ENCODE measurements at places on chromosomes 1 and 21. TPM values are rescaled to one million over a fixed set of nuclear protein-coding genes. Genes with fewer than 3 reads are reported as not detected.

DNA sequence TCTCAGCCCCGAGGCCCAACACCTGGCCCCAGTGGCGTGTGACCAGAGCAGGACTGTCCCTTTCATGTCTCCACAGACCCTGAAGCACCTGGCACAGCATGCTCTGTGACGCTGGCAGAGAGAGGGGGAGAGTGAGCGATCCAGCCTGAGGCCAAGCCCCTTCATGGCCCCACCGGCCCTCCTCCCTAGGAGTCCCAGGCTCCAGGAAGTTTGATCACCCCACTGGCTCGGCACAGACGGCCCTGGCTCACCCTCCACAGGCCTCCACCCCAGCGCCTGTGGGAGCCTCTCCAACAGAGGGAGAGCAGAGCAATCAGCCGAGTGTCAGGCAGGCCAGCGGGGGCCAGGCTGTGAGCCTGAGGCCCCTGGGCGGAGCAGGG is 11.0 kb downstream of the SH3BGRL3 start:
- peak overlapping the region; percentile 98 for H3K27ac ChIP-seq
- no peak for DNase-seq
- no peak overlapping the region for H3K4me3 ChIP-seq
- H3K27me3 ChIP-seq, result no peaks in the 10 kb centered on the region
- peaks cover 5% of the 10 kb centered on the region for H3K36me3 ChIP-seq

UBE2G2 gene
- 70.7 TPM for total RNA-seq

FCGR3B gene
- total RNA-seq, result not detected

C21orf58 gene
- total RNA-seq, result 49.4 TPM

GRCh38 chr1:244675167-244675566 is 22.2 kb downstream of the DESI2 start:
- H3K4me1 ChIP-seq, result no peaks in the 10 kb centered on the region
- H3K4me3 ChIP-seq, result no peak overlapping the region
- no peak overlapping the region for H3K27ac ChIP-seq
- H3K27me3 ChIP-seq, result no peaks in the 10 kb centered on the region

FTCD gene
- 0.18 TPM for total RNA-seq

GRCh38 chr1:209389258-209389657 is 194.3 kb upstream of the CAMK1G start:
- peaks cover 17% of the 10 kb centered on the region for H3K27me3 ChIP-seq
- no peak overlapping the region for H3K27ac ChIP-seq
- no peak overlapping the region for H3K4me3 ChIP-seq
- no peaks in the 10 kb centered on the region for H3K4me1 ChIP-seq

DNA sequence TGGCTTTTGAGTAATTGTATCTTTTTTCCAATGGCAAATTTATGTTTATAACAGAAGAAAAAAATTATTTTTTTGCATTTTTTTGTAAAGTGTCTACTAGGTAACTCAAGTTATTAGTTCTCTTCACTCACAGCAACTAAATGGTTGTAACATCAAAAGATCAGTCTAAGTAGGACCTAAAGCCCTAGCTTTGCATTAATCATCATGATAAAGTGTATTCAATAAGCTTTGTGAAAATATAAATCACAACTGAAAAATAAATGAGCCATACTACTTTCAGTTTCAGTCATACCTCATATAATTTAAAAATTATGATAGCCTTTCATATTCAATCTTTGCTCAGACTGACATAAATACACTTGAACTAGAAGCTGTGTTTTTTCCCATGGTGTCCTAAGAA is 6.9 kb downstream of the TAF5L start:
- peaks cover 29% of the 10 kb centered on the region for H3K4me1 ChIP-seq
- H3K4me3 ChIP-seq, result no peak overlapping the region

- H3K4me3 ChIP-seq, result no peak overlapping the region
- no peak for DNase-seq
- H3K27ac ChIP-seq, result no peak overlapping the region
- H3K27me3 ChIP-seq, result no peaks in the 10 kb centered on the region
- H3K36me3 ChIP-seq, result peaks cover 19% of the 10 kb centered on the region
Measured at GRCh38 chr1:116794804-116795481, 40.7 kb downstream of the CD2 start.

GRCh38 chr1:181894439-181894859 is 167.1 kb downstream of the ZNF648 start:
- H3K27ac ChIP-seq, result no peak overlapping the region
- no peaks in the 10 kb centered on the region for H3K36me3 ChIP-seq
- no peak for DNase-seq
- no peaks in the 10 kb centered on the region for H3K27me3 ChIP-seq

FCGR1A gene
- total RNA-seq, result 0.58 TPM

NMNAT2 gene
- total RNA-seq, result 0.28 TPM
